Muscle of leg (tissue), 16 donors: ENCODE measurements at places on chromosomes 2 and 18.

DNA sequence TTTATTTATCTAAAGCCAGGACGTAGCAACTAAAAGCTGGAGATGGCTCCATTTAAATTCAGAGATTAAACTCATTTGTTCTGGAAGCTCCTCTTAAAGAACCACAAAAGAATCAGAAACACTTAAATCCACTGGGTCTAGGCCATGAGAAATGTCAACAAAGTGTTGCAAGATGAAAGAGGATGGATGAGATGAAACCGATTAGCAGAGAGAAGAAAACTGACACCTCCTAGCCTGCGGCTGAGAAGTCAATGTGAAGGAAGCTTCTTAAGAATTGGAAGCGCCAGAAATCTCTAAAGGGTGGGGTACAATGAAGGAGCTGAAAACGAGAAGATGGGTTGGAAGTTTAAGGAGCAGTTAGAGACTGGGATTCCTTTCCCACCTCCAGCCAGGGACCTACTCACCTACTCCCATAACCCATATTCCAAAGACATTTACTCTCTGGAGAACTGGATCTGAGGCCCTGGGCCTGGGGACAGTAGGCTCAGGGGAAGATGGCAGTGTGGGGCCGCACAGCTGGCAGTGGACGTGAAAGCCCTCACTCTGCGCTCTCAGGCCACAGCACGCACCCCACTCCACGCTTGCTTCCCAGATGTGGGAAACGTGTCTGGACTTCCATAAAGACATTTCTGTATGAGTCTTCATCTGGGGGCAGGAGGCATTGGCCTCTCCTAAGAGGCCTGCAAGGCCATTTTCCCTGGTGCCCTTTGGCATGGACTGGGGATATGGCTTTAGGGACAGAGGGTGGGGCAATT lies 188.4 kb downstream of the LOXHD1 start:
- H3K4me3 ChIP-seq = no peak overlapping the region
- peaks cover 7% of the 10 kb centered on the region for H3K4me1 ChIP-seq
- no peak for DNase-seq
- no peak overlapping the region for H3K27ac ChIP-seq

DNA sequence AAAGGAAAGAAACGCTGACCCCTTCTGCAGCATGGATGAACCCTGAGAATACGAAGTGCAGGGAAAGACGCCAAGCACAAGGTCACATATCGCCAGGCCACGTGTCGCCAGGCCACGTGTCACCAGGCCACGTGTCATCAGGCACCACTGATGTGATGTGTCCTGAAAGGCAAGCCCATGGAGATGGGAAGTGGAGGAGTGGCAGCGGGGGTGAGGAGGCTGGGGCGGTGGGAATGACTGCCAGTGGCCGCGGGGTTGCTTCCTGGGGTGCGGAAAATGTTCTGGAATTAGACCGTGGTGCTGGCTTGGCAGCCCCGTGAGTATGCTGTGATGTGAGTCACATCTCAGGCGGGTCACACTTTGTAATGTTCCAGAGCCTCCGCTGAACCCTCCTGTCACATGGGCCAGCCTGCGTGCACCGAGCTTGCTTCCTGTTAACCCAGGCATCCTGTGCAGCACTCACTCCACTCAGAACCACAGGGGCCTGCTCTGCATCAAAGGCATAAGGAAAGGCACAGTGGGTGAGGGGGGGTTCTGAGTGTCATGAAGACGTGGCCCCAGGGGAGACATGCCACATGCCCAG lies 39.0 kb downstream of the SLC66A2 start:
- no peak overlapping the region for H3K4me3 ChIP-seq
- DNase-seq = peak; percentile 37
- H3K36me3 ChIP-seq = peaks cover 45% of the 10 kb centered on the region

- H3K27ac ChIP-seq = no peak overlapping the region
- DNase-seq = no peak
- no peaks in the 10 kb centered on the region for H3K36me3 ChIP-seq
- H3K27me3 ChIP-seq = no peaks in the 10 kb centered on the region
- no peaks in the 10 kb centered on the region for H3K4me1 ChIP-seq
- no peak overlapping the region for H3K4me3 ChIP-seq
These were observed 984.5 kb downstream of the TSN start for GRCh38 chr2:122739732-122740593.

DNA sequence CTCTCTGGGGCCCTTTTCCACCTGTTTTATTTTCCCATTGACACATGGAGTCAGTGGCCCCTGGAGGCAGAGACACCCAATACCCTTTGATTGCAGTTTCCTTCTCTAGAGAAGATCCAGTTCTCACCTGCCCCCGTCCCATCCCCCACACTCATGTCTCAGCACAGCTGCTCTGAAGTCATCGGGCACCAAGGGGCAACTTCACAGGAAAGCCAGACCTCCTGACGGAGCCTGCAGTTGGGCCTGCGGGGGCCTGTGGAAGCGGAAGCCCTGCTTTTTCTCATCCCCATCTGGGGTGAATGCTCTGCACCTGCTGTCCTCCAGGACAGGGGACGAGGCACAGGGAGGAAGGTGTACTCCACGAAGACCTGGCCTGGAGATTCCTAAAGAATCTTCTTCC lies 308.3 kb upstream of the EPAS1 start:
- no peaks in the 10 kb centered on the region for H3K36me3 ChIP-seq
- H3K4me1 ChIP-seq = peaks cover 13% of the 10 kb centered on the region
- H3K4me3 ChIP-seq = no peak overlapping the region
- DNase-seq = peak; percentile 43
- H3K27ac ChIP-seq = no peak overlapping the region

- H3K27ac ChIP-seq = no peak overlapping the region
These were observed 151.3 kb upstream of the SLC39A10 start for GRCh38 chr2:195505701-195506100.

- H3K27me3 ChIP-seq = peaks cover 2% of the 10 kb centered on the region
- peak overlapping the region; percentile 6 for H3K27ac ChIP-seq
- peaks cover 14% of the 10 kb centered on the region for H3K4me1 ChIP-seq
These were observed 4.7 kb upstream of the HPCAL1 start for GRCh38 chr2:10297959-10298531.

GRCh38 chr2:139819273-139819796 lies 1039.1 kb upstream of the NXPH2 start:
- DNase-seq = no peak
- H3K4me1 ChIP-seq = no peaks in the 10 kb centered on the region
- no peak overlapping the region for H3K27ac ChIP-seq
- H3K36me3 ChIP-seq = no peaks in the 10 kb centered on the region

- H3K36me3 ChIP-seq = no peaks in the 10 kb centered on the region
- peak overlapping the region; percentile 89 for H3K27ac ChIP-seq
- peak; percentile 59 for DNase-seq
- H3K27me3 ChIP-seq = peaks cover 7% of the 10 kb centered on the region
- peaks cover 29% of the 10 kb centered on the region for H3K4me1 ChIP-seq
These were observed 782 bp downstream of the COL6A3 start for GRCh38 chr2:237412988-237413776.

GRCh38 chr18:27645929-27646328 lies 460.8 kb upstream of the CHST9 start:
- no peak overlapping the region for H3K27ac ChIP-seq
- H3K4me3 ChIP-seq = no peak overlapping the region

GRCh38 chr2:161414042-161415033 lies 1.8 kb upstream of the TBR1 start:
- no peak for DNase-seq
- H3K4me1 ChIP-seq = peaks cover 38% of the 10 kb centered on the region
- H3K27me3 ChIP-seq = peaks cover 61% of the 10 kb centered on the region
- no peaks in the 10 kb centered on the region for H3K36me3 ChIP-seq

DNA sequence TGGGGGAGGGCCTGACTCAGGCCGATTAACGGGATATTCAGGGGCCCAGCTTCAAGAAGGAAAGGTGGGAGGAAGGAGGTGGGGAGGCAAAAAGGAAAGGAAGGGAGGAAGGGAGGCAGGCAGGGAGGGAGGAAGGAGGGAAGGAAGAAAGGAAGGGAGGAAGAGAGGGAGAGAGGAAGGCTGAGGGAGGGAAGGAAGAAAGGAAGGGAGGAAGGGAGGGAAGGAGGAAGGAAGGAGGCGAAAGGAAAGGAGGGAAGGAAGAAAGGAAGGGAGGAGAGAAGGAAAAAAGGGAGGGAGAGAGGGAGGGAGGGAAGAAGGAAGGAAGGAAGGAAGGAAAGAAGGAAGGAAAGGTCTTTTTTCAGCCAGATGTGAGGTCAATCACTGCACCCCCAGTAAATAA lies 85.3 kb downstream of the C1QL2 start:
- H3K4me1 ChIP-seq = no peaks in the 10 kb centered on the region
- no peak overlapping the region for H3K27ac ChIP-seq
- H3K27me3 ChIP-seq = peaks cover 2% of the 10 kb centered on the region
- no peaks in the 10 kb centered on the region for H3K36me3 ChIP-seq
- DNase-seq = no peak

DNA sequence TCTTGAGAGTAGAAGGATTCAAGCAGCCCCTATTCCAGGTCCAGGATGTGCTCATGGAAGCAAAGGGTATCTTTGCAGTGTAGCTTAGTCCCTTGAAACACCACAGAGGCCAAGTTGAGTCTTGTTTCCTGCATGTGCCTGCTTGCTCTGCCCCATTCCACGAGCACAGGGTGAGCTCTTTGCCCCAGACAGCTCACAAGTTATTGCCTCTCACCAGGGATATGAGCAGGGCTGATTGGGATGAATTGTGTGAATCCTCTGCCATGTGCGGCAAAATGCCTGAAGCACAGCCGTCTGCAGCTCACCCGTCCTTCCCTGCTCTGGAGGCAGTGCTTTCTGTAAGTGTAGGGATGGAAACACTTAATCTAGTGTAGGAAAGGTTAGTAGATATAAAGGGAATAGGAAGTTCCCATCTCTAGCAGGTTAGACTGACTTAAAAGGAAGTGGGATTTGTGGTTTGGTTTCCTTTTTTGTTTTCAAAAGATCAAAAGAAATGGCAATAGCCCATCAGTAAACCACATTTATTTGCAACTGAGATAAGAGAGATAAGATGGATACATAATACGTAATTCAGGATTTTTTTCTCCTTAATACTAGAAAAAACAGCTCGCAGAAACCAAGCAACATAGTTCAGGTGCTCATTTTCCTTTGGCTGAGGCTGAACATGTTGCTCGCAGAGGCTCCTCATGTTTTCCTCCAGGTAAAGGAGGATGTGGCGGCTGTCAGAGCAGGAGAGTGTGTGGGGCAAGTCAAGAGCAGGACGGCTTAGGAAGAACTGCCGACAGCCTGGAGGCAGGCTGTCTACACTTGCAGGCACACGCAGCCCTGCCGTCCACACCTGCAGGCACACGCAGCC lies 41.4 kb downstream of the TMEM182 start:
- H3K36me3 ChIP-seq = peaks cover 4% of the 10 kb centered on the region
- no peak overlapping the region for H3K4me3 ChIP-seq
- H3K27me3 ChIP-seq = no peaks in the 10 kb centered on the region
- DNase-seq = no peak
- H3K4me1 ChIP-seq = peaks cover 19% of the 10 kb centered on the region

- peaks cover 14% of the 10 kb centered on the region for H3K4me1 ChIP-seq
- H3K4me3 ChIP-seq = no peak overlapping the region
- no peaks in the 10 kb centered on the region for H3K27me3 ChIP-seq
- no peak for DNase-seq
These were observed 14.7 kb downstream of the HDAC4 start for GRCh38 chr2:239386001-239386670.

- H3K4me3 ChIP-seq = no peak overlapping the region
- no peaks in the 10 kb centered on the region for H3K36me3 ChIP-seq
- no peak for DNase-seq
- no peaks in the 10 kb centered on the region for H3K27me3 ChIP-seq
- no peak overlapping the region for H3K27ac ChIP-seq
- H3K4me1 ChIP-seq = peaks cover 16% of the 10 kb centered on the region
These were observed 30.6 kb upstream of the SLC1A4 start for GRCh38 chr2:64958556-64958955.

GRCh38 chr2:71892423-71892730 lies 255.3 kb downstream of the CYP26B1 start:
- no peak overlapping the region for H3K27ac ChIP-seq
- peaks cover 3% of the 10 kb centered on the region for H3K27me3 ChIP-seq
- no peaks in the 10 kb centered on the region for H3K36me3 ChIP-seq

DNA sequence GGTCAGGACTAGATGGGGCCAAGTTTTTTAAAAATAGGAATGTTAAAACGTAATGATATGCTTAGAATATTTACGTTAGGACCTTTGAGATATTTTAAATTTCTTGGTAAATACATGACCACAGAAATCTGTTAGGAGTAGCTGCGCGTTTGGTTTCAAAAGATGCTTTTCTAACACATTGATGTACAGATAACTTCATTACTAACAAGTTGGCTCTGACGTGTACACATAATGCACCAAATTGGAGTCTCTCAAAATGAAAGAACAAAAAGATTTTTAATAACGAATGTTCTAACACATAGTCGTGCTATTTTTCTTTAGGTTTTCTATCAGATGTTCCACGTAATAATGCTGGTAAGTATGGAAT lies 608 bp downstream of the PHOSPHO2 start:
- no peak for DNase-seq
- H3K27me3 ChIP-seq = no peaks in the 10 kb centered on the region
- no peaks in the 10 kb centered on the region for H3K36me3 ChIP-seq
- H3K4me3 ChIP-seq = peak overlapping the region; percentile 99
- H3K4me1 ChIP-seq = peaks cover 4% of the 10 kb centered on the region
- peak overlapping the region; percentile 93 for H3K27ac ChIP-seq

GRCh38 chr2:237309416-237309815 lies 104.5 kb downstream of the COL6A3 start:
- no peak for DNase-seq
- H3K27me3 ChIP-seq = no peaks in the 10 kb centered on the region
- H3K27ac ChIP-seq = peak overlapping the region; percentile 69
